ENCODE measurements at places on chromosomes 13 and 19.

- no peak for DNase-seq
Measured at GRCh38 chr13:79987761-79988160, 353.2 kb downstream of the SPRY2 start.

- no peak for DNase-seq
Measured at GRCh38 chr19:15672580-15673175, at the start of gene CYP4F12. Gene CYP4F12 (plus strand): TSS chr19:15673087. CDS start chr19:15673530, 443 bp downstream.

DNA sequence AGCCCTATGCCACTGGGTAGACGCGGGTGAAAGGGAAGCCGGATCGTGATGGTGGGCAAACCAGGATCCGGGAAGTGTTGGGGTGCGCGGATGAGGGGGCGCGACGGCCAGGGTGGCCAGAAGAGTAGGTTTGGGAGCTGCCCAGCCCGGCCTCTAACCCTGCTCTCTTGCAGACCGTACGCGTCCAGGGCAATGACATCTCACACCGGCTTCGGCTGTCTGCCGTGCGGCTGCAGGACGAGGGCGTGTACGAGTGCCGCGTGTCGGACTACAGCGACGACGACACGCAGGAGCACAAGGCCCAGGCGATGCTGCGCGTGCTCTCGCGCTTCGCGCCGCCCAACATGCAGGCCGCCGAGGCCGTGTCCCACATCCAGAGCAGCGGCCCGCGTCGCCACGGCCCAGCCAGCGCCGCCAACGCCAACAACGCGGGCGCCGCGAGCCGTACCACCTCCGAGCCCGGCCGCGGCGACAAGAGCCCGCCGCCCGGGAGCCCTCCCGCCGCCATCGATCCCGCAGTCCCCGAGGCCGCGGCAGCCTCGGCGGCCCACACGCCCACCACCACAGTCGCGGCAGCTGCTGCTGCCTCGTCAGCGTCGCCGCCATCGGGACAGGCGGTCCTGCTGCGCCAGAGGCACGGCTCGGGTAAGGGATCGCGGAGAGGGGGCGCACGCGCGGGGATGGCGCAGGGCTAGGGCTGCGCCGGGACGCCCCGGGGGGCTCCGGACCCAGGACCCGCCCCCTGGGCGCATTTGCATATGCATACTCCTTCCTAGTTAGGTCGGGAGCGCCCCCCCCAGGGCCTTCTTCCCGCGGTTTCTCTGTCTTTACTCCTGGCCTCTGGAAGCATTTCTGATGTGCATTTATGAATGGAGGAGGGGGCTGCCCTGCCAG lies 4.1 kb downstream of the VSTM2B start:
- peak; percentile 41 for DNase-seq

- no peak for DNase-seq
Measured at GRCh38 chr13:88257706-88258105, 586.5 kb downstream of the SLITRK5 start.

DNA sequence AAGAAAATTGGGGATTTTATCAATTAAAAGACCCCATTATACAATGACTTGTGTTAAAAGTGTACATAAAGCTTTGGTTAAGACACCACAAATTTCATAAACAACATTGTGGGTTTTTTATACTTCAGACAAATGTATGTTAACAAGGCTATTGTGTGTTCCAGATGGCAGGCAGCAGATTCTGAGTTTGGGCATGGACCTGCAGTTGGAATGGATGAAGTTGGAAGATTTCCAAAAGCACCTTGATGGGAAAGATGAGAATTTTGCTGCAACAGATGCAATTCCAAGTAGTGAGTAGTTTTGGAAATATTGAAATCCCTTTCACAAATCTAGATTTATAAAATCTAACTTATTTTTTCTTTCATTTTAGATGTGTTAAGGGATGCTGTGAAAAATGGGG lies 25.4 kb downstream of the MPHOSPH8 start:
- no peak for DNase-seq

GRCh38 chr13:43804461-43805070 lies 17.8 kb upstream of the ENOX1 start:
- DNase-seq = no peak

- DNase-seq = no peak
Measured at GRCh38 chr13:58704953-58705352, 1073.4 kb downstream of the PCDH17 start.

DNA sequence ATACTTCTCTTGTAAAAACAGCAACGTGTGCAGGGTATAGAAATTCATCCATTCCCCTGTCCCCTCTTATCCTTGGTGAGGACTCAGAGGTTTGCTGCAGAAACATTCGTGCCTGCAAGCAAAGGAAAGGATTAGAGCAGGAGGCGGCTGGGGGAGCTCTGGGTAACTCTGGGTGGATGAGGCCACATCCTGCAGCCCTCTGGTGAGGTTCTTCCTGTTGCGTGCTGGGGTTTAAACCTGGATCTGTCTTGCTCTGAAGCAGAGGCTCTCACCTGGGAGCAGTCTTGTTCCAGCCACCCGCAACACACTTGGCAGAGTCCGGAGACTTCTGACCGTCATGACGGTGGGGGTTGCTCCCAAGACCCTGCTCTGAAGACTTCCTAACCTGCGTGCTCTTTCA lies 69.2 kb downstream of the ATP11A start:
- no peak for DNase-seq

- DNase-seq = no peak
Measured at GRCh38 chr13:110185696-110186095, 121.3 kb downstream of the COL4A1 start.

DNA sequence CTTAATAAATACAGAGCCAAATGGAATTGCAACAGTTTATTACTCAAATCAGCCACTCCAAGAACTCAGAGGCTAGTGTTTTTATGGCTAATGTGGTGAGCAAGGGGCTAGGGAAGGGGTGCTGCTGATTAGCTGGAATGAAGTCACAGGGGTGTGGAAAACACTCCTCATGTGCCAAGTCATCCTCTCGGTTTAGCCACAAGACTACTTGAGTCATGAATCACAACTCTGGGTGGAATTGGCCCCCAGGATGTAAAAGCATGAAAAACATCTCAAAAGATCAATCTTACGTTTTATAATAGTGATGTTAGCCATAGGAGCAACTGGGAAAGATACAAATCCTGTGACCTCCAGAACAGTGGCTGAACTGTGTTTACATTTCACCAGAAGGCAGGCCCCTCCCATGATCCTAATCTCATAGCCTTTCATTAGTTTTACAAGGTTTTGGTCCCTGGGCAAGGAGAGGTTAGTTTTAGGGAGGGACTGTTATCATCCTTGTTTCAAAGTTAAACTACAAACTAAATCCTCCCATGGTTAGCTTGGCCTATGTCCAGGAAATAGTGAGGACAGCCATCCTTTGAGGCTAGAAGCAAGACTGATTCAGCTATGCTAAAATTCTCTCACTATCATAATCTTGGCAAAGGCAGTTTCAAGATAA lies 2020.1 kb upstream of the PCDH20 start:
- DNase-seq = no peak

DNA sequence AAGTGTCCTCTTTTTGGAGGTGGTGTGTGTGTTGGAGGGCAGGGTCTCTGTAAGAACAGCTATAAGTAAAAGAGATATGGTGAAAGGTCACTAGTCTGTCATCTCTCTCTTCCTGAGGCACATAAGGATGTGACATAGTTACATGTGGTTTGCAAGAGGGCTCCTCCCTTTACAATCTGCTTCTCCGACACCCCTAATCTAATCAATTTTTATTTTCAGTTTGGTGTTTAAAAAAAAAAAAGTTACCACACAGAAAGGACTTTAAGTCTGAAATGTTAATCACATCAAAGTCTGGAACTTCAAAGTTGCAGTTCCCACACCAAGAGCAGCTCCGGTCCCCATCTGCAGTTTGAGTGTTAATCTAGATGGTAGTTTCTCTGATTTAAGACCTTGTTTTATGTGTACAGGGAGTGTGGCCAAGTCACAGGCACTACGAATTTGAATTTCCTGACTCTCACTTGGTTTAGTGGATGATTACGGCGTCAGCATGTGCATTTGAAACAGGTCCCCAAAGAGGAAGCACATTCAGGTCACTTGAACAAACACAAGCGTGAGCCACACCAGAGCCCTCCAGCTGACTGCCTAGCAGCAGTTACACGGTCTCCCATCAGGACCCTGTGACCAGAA lies 53.1 kb downstream of the FOXO1 start:
- DNase-seq = peak; percentile 60

- DNase-seq = no peak
Measured at GRCh38 chr19:42411581-42412178, 15.5 kb downstream of the LIPE start.

- no peak for DNase-seq
Measured at GRCh38 chr19:47405197-47405550, 14.2 kb downstream of the MEIS3 start.

GRCh38 chr13:26219726-26220125 lies 2.4 kb downstream of the RNF6 start:
- no peak for DNase-seq

DNA sequence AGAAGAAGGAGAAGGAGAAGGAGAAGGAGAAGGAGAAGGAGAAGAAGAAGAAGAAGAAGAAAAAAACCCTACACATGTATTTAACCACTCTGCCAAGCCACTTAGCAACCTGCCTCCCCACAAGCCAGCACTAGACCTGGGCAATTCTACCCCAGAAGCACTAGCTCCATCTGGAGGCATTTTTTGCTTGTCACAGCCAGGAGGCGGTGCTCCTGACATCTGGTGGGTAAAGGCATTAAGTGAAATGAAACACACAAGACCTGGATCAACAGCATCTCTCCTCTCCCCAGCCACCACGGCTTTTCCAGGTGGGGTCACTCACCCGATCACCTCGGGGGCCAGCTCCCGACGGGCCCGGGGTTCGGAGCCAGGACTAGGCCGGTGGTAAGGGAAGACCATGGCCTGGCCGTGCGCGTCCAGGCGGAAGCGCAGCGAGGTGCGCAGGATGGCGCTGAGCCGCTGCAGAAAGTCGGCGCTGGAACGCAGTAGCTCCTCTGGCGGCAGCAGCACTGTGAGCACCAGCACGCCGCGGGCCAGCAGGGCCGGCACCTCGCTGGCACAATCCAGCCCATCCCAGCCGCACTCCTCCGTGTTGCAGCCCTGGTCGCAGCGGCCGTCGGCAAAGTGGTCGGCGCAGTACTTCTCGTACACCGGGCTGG lies 26.9 kb downstream of the NOTCH3 start:
- no peak for DNase-seq

- DNase-seq = no peak
Measured at GRCh38 chr19:41328157-41328841, 18.3 kb downstream of the CCDC97 start.

GRCh38 chr13:26555413-26555812 lies 2.1 kb upstream of the WASF3 start:
- DNase-seq = no peak

- DNase-seq = no peak
Measured at GRCh38 chr13:92954746-92955145, 271.9 kb upstream of the GPC6 start.

DNA sequence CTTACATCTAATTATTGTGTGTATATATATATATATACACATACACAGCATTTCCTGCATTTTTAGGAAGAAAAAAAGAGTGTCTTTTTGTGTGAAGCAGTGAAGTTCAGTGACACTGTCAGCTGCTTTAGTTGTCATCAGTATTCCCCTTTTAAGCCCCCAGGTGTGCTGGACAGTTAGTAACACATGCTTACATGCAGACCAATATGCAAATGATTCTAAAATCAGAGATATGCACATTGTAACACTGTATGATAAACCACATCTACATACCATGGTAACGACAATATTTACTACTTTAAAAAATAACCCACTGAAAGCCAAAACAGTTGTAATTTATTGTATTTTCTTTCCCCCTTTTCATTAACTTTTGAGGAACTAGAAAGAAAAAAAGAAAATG lies 16.8 kb downstream of the LHFPL6 start:
- DNase-seq = no peak

DNA sequence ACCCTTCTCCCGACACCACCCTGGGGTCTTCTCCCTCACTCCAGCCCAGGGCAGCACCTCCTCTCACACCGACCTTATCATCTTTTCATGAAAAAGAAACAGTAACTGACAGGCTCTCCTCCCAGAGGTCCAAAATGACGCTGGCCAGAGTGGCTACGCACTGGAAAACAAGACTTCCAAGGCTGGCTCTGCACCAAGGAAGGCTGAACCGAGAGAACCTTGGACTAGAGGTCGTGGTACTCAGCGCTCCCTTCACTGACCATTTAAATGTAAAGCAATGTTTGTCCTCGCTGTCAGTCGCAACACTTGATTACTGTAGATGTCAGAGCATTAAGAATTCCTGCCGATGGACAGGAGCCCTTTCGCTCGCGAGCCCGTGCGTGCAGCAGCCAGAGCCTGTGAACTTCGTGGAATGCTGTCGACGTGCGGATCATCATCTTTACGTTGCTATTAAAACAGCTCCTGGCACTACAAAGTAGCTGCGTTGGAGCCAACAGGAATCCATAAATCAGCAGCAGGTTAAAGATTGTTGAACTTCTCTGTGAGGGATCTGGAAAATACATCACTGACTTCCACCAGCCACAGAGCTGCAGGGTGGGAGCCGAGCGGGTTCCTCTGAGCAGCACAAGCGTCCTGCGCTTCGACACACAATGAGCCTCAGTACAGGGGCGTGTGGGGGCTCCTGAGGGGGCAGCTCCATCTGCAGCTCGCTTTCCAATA lies 125.5 kb upstream of the MCF2L start:
- DNase-seq = no peak

DNA sequence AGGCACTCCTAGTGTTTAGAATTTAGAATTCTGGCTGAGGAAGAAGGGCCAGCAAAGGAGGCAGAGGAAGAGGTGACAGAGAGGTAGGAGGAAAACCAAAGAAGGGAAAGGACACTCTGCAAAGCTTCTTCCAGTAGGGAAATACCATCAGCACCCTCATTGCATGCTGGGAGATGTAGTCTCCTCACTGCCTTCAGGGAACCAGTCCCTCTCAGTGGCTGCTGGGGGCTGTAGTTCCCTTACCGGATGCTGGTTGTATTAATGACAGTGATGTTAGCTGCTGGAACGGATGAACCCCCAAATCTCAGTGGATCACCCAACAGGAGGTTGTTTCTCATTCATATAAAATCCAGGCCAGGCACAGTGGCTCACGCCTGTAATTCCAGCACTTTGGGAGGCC lies 10.1 kb downstream of the GRIN2D start:
- peak; percentile 46 for DNase-seq

GRCh38 chr19:12450844-12451243 lies 10.0 kb upstream of the ZNF443 start:
- DNase-seq = no peak
